ENCODE measurements at places on chromosomes 2 and 18.

DNA sequence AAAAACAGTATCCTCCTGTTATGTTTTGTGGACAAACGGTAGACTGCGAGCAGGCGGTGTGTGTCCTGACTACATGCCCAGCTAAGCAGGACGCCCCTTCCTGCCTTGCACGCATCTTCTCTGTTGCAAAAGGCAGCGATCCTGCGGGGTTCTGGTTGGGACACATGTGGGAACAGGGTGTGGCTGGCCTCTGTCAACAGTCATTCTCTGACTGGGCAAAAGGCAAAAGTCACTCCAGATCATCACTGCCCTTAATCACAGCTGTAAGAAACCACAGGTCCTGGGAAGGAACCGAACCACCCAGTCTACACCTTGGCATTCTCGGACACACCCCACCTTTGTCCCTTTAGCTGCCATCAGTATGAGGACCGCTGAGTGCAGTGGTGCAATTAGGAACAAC, 44.3 kb upstream of the TMEM87B start:
- no peak for DNase-seq

DNA sequence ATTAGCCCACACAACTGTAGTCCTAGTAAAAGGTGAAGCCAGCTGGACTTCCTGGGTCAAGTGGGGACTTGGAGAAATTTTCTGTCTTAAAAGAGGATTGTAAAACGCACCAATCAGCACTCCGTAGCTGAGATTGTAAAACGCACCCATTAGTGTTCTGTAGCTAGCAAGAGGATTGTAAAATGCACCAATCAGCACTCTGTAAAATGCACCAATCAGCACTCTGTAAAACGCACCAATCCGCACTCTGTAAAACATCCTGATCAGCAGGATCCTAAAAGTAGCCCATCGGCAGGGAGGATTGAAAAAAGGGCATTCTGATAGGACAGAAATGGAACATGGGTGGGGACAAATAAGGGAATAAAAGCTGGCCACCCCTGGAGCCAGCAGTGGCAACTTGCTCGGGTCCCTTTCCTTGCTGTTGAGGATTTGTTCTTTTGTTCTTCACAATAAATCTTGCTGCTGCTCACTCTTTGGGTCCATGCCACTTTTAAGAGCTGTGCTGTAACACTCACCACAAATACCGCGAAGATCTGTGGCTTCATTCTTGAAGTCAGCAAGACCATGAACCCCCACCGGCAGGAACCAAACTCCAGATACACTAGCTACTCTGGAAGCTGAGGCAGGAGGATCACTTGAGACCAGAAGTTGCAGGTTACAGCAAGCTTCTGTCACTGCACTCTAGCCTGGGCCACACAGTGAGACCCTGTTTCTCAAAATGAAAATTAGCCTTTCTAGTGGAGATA, 102.6 kb downstream of the HS6ST1 start:
- no peak for DNase-seq

DNA sequence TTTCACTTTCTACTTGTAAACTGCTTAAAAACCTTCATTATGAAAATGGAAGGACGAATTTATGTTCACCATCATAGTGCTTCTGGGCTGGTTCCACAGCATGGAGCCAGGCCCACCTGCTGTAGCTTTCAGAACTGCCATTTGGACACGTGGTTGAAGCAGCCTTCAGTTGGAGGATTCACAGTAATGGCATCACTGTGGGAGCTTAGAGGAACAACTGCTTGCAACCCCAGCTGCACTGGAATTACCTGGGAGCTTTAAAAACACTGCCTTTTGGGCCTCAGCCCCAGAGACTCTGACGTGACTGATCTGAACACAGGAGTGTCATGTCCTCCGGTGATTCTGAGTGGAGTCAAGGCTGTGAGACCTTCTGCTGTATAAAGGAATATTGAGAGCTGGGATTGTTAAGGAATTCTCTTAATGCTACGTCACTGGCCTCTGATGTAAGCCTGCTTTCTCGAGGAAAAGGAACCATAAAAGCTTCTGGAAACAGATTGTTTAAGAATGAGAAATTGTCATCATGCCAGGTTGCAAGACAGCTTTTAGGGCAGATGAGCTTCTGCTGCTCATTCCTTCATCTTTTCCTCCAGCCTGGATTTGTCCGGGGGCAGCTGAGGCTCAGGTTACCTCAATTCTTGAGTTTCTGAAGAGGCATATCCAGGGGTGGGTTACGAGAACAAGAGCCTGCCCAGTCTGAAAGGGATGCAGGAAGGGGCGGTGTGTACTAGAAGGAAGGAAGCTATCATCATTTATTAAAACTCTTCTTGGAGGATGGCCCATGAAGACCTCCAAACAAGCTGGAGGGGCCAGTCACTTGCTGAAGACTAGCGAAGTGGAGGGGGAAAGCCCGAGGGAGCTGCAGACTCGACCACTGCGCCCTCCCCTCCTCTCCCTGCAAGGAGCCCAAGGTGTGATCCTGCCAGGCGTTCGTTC, 1.3 kb upstream of the IL1R1 start:
- DNase-seq: no peak

DNA sequence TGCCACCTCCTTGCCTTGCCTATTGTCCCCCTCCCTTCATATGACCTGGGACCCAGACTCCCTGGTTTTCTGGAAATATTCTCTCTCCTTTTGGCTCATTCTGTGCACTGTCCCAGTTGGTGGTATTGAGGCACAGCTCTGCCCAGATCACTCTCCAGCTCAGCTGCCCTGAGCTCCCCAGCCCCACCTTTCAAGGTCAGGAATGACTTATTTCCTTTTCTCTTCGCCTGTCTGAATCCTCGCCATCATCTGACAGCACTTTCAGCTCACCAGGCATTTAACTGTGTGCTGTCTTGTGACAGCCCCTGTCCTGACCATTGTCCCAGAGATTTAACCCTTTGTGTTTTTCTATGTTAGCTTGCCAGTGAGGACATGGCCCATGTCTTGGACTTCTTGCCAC, 133.0 kb downstream of the MSH2 start:
- no peak for DNase-seq

GRCh38 chr2:86087936-86088850, 17.5 kb downstream of the POLR1A start:
- DNase-seq: no peak

DNA sequence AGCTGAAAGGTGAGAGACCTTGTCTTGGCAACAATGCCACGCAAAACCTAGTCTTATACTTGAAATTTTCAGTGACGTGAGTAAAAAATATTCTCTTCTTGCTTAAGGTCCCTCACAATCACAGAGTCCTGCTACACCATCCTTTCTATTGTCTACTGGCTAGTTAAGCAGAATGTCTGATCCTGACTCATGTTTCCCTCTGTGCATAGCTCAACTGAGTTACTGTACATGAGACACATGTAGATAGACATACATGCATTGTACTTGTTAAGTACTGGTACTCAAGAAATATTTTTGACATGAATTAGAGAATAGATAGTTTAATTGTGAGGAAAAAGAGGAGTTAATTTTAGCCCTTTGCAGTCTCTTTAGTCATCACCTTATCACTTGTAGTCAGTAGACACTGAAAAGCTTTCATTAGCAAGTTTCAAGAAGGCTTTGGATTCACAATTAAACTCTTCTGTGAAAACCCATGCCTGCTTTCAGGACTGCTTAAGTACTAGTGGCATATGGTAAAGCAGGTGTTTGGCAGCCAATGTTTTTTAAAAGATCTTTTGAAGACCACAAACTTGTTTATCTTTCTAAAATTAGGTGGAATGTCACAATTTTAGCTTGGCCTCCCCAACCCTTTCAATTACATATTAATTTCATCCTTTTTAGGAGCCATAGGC, 158.7 kb upstream of the CCDC150 start:
- no peak for DNase-seq

DNA sequence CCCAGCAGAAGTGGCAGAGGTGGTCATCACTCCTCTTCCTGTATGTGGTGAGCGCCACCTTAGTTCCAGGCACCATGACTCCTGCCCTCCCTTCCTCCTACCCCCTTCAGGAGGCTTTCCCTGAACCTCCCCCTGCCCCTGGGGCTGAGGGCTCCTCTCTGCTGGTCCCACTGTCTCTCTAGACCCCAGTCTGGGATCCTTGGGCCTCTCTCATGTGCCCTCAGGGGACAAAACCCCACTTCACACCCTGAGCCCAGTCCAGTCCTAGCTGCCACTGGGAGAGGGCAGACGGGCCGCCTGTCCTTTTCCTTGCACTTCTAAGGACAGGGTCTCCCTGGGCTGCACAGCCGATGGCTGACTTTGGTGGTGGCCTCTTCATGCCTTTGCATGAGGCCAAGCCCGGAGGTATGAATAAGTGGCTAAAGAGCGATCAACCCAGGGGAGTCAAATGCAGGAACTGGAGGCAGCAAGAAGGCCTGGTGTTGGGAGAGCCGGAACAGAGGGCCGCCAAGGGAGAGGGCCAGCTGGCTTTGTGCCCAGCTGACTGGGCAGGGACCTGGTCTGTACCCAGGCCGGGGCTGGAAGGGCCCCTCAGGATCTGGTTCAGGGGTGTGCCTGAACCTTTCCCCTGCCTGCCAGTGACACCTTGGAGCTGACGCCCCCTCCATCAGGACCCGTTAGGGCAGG, 29.5 kb downstream of the GLI2 start:
- DNase-seq: no peak

DNA sequence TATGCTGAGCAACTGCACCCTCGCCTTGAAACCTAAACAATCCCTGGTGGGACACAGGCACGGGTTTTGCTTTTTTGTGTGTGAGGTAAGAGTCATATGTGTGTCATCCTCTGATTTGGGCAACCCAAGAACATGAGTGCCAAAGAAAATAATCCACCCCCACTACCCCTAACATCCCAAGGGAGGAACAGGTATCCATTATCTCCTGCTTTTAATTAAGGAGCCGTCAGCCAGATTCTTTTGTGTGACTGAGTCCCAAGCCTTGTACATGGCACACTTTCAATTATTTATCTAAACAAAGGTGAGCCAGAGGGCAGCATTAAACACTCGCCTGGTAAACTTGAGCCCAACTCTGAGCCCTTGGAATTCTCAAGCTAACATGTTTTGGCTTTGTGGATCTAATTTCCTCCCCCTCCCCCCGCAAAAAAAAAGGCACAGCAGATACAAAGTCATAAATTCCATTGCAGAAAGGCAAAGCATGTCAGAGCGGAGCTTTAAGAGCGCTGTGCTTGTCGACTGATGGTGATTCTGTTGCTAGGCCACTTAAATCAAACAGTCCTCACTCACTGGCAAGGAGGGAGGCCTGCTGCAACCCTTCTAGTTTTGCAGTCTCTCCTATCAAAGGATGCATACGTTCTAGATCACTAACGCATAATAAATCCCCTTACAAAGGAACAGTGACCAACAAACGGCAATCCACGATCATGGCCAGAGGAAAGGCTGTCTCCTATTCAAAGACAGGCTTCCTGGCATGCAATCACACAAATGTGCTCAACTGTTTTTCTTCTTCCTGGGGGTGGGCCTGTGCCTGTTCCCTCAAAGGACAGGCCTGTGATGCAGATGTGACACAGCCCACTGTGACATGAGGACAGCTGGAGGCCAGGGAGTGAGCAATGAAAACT, 143.5 kb upstream of the LMAN1 start:
- no peak for DNase-seq

DNA sequence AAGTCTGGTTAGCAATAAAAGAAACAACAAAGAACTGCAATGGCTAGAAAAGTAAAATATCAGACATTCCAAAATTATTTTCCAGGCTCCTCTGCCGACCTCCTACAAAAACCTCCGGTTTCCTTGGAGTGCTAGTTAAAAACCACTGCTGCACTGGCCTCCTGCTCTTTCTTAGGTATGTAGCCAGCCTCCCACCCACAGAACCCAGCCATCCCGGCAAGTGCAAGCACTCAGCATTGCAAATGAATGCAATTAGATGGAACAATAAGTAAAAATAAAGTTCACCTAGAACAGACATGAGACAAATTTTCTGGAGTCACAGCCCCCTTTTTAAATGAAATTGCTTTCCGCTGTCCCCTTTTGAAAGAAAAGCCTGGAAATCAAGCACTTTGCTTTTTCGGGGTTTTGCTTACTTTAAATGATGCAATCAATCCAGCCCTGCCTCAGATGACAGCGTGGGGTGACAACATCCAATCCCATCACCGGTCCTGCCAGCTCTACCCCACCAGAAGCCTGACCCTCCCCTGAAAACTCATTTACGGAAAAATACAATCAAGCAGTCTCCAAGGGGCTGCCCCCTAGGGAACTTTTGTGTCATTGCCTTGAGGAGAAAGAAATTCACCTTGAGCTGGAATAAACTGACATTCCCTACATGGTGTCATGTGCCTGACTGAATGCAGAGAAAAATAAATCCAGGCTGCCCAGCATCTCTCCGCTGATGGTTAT, 199.8 kb downstream of the EPHA4 start:
- DNase-seq: no peak

DNA sequence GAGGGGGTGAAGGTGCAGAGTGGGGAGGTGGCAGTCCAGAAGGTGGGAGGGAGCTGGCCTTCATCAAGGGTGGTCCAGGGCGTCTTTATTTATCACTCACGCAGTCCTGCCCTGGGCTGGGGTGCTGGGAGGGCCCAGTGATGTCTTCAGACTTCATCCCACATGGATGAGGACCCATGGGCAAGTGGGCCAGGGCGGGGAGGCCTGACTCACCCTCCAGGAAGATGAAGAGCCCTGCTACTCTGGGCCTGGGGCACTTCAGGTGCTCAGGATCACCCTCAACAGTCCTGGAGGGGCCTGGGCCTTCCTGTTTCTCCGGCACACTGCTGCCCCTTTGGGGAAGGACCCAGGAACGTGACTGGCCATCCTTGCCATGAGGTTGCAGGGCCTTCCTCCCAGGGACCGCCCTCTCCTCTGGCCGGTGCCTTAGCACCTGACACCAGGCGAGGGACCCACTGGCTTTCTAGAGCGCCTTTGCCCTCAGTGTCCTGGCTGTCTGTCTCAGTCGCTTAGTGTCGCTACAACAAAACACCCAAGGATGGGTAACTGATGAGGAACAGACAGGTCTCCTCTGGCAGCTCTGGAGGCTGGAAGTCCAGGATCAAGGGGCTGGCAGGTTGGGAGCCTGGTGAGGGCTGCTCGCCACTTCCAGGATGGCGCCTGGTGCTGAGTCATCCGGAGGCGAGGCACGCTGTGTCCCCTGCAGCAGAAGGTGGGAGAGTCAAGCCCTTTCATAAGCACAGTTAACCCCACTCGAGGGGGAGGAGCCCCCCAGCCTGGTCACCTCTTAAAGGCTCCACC, 57.8 kb upstream of the HS6ST1 start:
- no peak for DNase-seq

GRCh38 chr2:219405451-219405850, 12.7 kb upstream of the DES start:
- DNase-seq: no peak

DNA sequence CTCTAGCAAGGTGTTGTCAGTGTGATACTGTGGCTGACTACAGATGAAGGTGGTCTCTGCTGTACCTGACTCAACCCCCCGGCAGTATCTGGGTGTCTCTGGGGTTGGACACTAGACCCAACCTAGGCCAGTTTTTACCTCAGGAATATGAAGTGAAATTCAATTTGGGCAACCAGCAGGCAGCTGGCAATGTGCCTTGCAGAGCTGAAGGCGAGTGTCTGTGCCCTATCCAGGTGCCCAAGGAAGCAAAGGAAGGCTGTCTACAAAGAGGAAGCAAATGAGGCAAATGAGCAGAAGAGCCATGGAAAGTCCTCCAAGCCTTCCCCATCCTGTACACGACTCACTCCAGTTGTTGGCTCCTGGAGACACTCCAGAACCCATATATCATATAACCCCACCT, 264.6 kb upstream of the AGAP1 start:
- DNase-seq: no peak
